ENCODE measurements at places on chromosomes 11 and 22.

DNA sequence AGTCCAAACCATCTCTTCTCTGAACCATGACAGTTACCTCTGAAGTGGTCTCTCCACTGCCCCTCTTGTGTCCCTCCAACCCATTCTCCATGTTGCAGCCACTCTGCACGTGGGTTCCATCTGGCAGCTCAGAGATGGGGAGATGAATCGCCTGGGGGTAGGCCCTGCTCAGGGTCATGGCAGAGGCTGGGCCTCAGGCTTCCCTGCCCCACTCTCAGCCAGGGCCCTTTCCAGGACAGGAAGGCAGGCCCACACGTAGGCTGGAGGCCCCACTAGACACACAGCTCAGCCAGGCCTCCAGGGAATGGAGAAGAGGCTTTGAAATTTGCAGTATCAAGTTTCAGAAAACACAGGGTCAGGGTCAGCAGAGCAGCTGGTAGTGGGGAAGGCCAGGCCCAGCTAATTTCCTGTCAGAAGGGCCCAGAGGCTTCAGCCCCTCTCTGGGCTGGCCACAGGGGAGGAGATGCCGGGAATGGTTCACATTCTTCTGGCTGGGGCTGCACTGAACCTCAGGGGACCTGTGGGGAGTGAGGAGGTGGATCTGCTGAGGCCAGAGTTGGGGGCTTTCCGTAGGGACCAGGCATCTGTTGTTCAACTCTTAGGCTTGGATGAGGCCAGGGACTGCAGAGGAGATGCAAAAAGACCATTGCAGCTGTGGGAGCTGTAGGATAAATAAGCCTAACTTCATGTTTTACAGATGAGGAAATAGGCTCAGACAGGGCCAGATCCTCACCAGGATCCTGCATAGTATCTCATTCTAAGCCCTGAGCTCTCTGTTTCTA lies 101.6 kb downstream of the SWAP70 start:
- DNase-seq = no peak

DNA sequence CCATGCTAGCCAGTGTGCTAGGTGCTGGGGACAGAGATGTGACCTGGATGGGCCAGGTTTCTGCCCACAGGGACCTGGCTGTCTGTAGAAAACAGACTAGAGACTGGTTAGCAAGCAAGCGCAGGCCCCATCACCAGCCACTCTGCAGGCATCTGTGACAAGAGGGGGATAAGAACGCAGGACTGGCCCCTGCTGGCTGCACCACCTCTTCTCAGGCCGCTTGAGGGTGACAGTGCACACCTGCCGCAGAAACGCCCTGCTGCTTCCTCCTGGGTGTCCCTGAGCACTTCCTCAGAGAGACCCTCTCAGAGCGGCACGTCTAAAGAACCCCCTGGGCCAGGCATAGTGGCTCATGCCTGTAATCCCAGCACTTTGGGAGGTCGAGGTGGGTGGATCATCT lies 5.9 kb upstream of the PICK1 start:
- no peak for DNase-seq

GRCh38 chr11:46238078-46238966 lies 39.1 kb upstream of the CREB3L1 start:
- DNase-seq = peak; percentile 25

DNA sequence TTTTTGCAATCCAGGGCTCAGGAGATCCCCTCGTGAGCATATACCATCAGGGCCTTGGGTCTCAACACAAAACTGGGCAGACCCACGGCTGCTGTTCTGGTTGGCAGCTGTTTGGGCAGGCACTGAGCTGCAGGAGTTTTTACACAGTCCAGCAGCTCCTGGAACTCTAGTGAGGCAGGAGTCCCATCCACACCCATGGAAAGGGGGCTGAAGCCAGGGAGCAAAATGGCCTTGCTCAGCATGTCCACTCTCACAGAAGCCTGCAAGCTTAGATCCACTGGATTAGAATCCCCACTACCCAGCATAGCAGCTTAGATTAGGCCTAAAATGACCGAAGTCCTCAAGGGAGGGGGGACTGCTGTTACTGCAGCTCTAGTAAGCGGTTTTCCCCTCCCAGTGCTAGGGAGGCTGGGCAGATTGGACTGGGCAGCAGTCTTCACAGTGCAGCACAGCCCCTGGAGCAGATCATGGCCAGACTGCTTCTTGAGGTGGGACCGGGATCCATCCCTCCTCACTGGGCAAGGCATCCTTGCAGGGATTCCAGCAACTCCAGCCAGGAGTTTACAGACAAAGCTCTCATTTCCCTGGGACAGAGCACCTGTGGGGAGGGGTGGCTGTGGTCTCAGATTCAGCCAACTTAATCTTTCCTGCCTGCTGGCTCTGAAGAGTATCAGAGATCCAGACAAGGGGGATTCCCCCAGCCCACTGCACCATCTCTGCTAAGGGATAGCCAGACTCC lies 36.4 kb upstream of the CARD16 start:
- no peak for DNase-seq

- DNase-seq = no peak
Observed at GRCh38 chr11:126359431-126360048, 4.1 kb downstream of the ST3GAL4 start.

DNA sequence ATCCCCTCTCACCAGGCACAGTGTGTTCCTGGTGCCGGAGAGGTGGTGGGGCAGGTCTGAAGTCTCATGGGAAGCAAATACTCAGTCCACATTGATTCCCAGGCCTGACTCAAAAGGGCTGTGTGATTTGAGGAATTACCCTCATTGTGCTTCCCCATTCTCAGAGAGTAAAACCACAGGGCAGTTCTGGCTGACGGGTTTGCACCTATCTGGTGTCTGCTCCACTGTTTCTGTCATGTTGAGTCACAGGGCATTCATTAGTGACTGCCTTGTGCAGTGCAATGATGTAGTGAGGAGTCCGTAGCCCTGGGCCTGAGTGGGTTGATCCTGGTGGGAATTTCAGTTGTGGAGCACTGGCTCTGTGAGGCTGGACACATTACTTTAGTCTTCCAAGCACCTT lies 85.2 kb upstream of the ARHGAP20 start:
- no peak for DNase-seq

GRCh38 chr11:61488651-61489291 lies 19.8 kb upstream of the LRRC10B start:
- no peak for DNase-seq

DNA sequence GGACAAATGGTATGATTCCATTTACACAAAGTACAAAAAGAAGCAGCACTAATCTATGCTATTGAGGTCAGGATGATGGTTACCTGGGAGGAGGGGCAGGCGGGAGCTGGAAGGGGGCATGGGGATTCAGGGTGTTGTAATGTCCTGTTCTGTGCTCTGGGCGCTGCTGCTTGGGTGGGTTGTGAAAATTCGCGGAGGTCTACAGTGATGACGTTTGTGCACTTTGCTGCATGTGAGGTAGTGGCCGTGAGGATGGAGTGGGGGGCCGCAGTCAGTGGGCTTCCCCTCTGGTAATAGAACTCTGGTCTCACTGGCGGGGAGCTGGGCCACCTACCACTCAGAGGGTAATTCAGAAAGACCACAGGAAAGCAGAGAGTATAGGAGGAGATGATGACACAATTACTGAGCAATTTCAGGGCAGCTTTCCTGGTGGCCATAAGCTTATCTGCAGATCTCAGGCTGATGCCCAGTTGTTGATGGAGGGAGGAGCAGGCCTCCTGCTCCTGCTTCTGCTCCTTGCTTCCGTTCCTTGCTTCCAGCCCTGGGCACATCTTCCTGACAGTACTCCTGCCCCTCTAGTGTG lies 121.5 kb downstream of the CEP164 start:
- no peak for DNase-seq

DNA sequence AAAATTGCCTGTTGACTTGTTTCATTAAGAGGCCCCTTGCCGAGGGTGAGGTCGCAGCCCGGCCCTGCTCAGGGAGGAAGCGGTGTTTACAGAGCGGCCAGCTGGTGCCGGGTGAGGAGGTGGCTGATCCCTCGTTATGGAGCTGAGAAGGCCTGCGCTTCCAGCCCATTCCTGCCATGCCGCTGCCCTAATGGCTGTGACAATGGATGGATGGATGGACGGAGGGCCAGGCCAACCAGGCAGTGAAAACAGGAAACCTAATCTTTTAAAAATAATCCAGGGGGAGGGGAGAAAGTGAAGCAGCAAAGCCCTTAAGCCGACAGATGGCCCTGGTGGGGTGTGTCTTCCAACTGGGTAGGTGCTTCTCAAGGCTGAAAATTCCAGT lies 38.5 kb downstream of the BCR start:
- no peak for DNase-seq

GRCh38 chr22:43706571-43707328 lies 105.4 kb downstream of the EFCAB6 start:
- no peak for DNase-seq

- no peak for DNase-seq
Observed at GRCh38 chr11:36432093-36432469, 78.0 kb downstream of the TRAF6 start.

- no peak for DNase-seq
Observed at GRCh38 chr11:79189055-79189454, 251.8 kb downstream of the TENM4 start.

DNA sequence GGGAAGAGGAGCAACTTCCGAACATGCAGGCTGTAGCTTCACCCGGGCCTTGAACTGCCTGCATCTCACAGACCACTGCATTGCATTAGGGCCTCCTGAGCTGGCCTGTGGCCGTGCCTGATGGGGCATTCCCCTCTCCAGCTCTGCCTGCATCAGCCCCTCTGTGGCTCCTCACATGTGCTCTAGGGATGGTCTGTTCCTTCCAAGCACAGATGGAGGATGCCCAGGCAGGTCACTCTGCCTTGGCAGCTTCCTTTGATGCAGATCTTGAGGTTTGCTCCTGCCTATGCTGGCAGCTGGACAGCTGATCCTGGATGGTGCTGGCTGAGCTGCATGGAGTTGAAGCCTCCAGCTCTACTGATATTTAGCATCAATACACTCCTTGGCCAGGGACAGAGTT lies 28.5 kb downstream of the AMPD3 start:
- DNase-seq = no peak

DNA sequence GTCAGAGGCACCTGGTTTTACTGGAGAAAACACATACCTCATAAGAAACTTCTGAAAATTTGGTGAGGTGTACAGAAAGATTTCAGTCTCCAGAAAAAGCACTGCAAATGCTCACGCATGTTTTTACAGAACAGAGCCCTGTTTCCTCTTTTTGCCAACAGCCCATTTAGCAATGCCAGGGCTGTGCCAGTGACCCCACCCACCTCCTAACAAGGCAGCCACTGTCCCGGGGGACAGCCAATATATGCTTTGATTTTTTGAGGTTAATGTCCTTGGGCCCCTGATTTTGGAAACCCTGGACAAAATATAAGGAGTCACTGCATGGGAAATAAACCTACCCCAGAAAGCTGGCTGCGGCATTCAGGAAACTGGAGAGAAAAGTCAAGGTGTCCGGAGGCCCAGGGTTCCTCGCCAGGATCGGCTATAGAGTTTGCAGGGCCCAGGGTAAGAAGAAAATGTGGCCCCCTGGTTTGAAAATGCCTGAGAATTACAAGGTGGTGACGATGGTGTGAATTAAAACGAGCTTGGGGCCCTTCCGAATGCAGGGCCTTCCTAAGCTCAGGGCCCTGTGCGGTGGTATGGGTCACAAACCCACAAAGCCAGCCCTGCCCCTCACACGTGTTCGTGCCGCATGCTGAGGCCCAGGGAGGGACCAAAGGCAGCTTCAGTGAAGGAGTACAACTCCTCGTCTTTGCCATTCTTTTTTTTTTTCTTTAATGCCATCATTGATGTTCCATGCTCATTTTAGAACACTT lies 71.1 kb upstream of the WNT7B start:
- no peak for DNase-seq

DNA sequence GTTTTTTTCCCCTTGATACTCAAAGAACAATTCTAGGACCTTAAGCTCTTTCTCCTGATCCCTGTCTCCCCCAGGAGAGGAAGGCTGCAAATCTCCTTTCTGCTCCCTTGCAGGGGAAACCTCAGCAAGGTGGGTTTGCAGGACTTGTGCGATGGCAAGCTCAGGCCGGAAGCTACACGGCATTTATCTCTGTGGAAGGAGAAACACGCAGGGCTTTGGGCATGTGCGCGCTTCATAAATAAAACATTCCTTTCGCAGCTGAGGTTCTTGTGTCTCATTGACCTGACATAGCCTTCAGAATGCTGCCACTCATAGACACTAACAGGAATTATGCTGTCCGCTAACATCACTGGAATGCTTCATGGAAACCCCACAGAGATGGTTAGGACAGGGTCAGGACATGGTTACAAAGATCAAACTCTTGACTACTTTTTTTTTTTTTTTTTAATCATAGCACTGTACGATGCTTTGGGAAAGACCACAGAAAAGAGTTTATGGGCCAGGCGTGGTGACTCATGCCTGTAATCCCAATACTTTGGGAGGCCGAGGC lies 42.6 kb downstream of the SLN start:
- no peak for DNase-seq

GRCh38 chr11:92050305-92050704 lies 174.3 kb upstream of the FAT3 start:
- no peak for DNase-seq

GRCh38 chr11:120210626-120211521 lies at the start of gene OAF:
Gene OAF, plus strand, starts transcription at chr11:120211032. Its CDS starts 248 bp downstream, at chr11:120211280.
- peak; percentile 32 for DNase-seq

- no peak for DNase-seq
Observed at GRCh38 chr22:43272869-43273318, 70.3 kb downstream of the SCUBE1 start.

DNA sequence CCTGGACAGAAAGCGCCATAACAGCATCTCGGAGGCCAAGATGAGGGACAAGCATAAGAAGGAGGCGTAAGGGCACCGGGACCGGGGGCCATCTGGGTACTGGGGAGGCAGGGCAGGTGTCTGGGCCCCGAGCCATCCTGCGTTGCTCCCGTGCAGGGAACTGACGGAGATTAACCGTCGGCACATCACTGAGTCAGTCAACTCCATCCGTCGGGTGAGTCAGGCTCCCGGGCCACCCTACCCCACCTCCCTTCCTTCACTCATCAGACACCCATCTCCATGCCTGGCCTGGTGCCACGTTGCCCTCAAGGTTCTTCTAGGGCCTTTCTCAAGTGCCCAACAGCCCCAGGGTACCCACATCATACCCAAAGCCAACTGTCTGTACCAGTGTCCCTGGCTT lies 15.0 kb downstream of the PLCB3 start:
- no peak for DNase-seq

- DNase-seq = no peak
Observed at GRCh38 chr22:30871391-30872284, 96.9 kb downstream of the MORC2 start.

GRCh38 chr11:127440616-127441015 lies 440.0 kb upstream of the KIRREL3 start:
- DNase-seq = no peak

DNA sequence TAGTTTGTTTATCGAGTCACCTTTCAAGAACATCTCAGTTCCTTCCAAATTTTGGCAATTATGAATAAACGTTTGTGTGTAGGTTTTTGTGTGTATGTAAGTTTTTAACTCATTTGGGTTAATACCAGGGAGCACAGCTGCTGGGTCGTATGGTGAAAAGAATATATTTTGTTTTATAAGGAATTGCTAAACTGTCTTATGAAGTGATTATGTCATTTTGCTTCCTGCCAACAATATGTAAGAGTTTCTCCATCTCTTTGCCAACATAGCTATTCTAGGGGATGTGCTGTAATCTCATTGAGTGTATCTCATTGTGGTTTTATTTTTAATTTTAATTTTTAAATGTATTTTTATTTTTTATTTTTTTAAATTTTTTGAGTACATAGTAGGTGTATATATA lies 27.3 kb downstream of the BCL2L13 start:
- DNase-seq = no peak

Data from stimulated activated CD4-positive, alpha-beta T cell treated with anti-CD3 and anti-CD28 coated beads, Interleukin-12 subunit alpha, Interleukin-12 subunit beta, amount 100 ng/mL, for 48 hours (primary cell).